ENCODE measurements at places on chromosomes 11 and 22. TPM values are rescaled to one million over a fixed set of nuclear protein-coding genes. Genes with fewer than 3 reads are reported as not detected.

The IFITM1 gene
- 58.6 TPM for total RNA-seq

The SSH3 gene
- 128 TPM for total RNA-seq

The MS4A6E gene
- total RNA-seq: not detected

The CABP4 gene
- total RNA-seq: 0.85 TPM

The MUC5AC gene
- total RNA-seq: not detected

The PLEKHA7 gene
- 211 TPM for total RNA-seq

The KDELR3 gene
- total RNA-seq: 18.2 TPM

The CASP1 gene
- 93.2 TPM for total RNA-seq

The TSGA10IP gene
- not detected for total RNA-seq

The PLAAT5 gene
- total RNA-seq: 3.3 TPM

The SERPING1 gene
- total RNA-seq: 158 TPM

The C11orf16 gene
- not detected for total RNA-seq

The PRAME gene
- total RNA-seq: not detected

The TREH gene
- 53.4 TPM for total RNA-seq

The TRIM51 gene
- not detected for total RNA-seq

The BATF2 gene
- total RNA-seq: 11.1 TPM

The CRYBA4 gene
- total RNA-seq: not detected

The CHRM4 gene
- 13.2 TPM for total RNA-seq

The RPL3 gene
- 1,340 TPM for total RNA-seq

The OR52H1 gene
- not detected for total RNA-seq

The MYBPC3 gene
- total RNA-seq: not detected

The APLNR gene
- 0.18 TPM for total RNA-seq

The MRGPRX4 gene
- total RNA-seq: not detected

The FOLR2 gene
- 15.8 TPM for total RNA-seq
